ENCODE measurements at places on chromosomes 3 and 15.

- peak; percentile 39 for DNase-seq
These were observed 384.6 kb upstream of the RORA start for GRCh38 chr15:61613729-61614128.

DNA sequence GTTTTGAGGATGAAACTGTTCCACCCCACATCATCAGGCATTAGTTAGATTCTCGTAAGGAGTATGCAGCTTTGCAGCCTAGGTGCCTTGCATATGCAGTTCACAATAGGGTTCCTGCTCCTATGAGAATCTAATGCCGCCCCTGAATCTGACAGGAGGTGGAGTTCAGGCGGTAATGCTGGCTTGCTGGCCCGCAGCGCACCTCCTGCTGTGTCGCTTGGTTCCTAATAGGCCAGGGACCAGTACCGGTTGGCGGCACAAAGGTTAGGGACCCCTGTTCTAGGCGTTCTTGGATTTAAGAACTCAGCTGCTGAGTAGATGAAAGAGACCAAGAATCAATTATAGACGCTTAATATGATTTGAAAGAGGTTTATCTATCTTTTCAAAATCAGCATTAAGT is 595.4 kb downstream of the CADM2 start:
- DNase-seq: no peak

DNA sequence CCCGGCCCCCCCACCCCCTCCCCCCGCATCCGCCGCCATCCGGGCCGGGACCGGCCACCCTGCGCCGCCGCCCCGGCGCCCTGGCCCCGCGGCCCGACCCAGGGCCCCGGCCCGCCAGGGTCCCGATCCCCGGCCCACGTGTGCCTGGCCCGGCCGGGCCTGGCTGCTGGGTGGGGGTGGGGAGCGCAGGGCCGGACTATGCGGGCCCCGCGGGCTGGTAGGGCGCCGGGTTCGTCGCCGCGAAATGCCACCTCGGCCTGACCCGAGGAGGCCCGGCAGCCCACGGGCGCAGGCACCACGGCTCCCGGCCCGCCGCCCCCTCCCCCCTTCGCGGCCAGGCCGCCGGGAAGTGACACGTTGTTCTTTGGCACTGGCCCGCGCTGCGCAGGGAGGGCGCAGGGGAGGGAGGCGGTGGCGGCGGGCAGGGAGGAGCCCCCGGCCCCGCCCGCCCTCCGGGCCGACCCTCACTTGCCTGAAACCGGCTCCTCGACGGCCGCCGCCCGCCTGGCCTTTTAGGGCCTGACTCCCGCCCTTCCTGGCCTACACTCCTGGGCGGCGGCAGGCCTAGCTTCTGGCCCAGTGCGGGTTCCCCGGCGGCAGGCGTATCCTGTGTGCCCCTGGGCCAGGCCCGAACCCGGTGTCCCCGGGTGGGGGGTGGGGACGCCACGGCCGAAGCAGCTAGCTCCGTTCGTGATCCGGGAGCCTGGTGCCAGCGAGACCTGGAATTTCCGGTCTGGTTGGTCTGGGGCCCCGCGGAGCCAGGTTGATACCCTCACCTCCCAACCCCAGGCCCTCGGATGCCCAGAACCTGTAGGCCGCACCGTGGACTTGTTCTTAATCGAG is 515 bp downstream of the EIF4G1 start:
- DNase-seq: peak; percentile 74

GRCh38 chr15:49131403-49131802 is 24.0 kb downstream of the COPS2 start:
- DNase-seq: no peak

DNA sequence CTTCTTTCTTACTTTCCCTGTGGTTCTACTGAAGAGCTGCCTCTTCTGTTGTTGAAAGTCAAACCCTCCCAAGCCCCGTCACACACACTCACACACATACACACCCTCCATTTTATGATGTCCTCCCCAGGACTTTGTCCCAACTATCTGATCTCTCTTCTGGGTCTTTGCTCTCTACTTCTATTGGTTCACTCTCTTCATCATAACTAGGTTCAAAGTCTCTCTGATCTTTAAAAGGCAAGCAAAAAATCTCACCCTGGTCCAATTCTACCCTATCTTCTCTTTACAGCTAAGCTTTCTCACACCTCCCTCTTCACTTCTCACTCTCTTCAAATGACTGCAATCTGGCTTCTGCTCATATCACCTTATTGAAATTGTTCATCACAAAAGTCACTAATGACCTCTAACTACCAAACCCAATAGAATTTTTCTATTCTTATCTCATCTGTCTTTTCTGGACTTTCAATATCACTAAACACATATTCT is 34.8 kb downstream of the LRRFIP2 start:
- DNase-seq: no peak

GRCh38 chr3:143291836-143292447 is 172.4 kb downstream of the CHST2 start:
- no peak for DNase-seq

GRCh38 chr3:126337980-126338651 is 19.1 kb downstream of the KLF15 start:
- DNase-seq: no peak
